Urinary bladder (tissue), 4 donors: ENCODE measurements at places on chromosomes 5 and 9. TPM values are rescaled to one million over a fixed set of nuclear protein-coding genes. Genes with fewer than 3 reads are reported as not detected.

Gene STX17
- 42.8 TPM for total RNA-seq

Gene MARVELD2
- 5.9 TPM for total RNA-seq

Gene PCDHA1
- total RNA-seq, result 0.21 TPM

Gene ROR2
- total RNA-seq, result 28.2 TPM

Gene S1PR3
- 47.8 TPM for total RNA-seq
